NCI-H1436 treated with DMSO at 0.1 percent for 48 hours (cell line): ENCODE measurements at places on chromosomes 4 and X.

GRCh38 chr4:72430050-72430449 lies 139.0 kb downstream of the ADAMTS3 start:
- no peak for DNase-seq

DNA sequence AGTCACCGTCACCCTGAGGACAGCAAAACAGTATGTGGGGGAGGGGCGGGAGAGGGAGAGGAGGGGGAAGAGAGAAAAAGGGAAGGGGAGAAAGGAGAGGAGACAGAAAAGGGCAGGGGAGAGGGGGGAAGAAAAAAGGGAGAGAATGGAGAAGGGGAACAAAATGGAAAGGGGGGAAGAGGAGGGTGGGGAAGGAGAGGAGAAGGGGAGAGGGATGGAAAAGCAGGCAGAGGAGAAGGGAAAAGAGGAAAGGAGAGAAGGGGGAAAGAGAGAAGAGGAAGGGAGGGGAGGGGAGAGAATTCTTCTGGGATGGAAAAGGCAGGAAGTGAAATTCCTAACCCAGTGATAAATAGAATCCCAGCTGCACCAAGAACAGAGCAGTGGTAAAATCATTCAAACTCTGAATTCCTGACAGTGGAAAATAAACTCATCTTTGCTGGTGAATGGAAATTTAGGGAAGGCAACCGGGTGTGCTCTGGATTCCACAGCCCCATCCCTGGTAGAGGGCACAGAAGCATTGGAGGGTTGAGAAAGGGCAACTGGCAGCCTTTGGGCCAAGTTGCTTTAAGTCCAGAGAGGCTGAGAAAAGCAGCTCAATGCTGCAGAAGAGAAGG lies 244.2 kb downstream of the BCOR start:
- DNase-seq: no peak

- no peak for DNase-seq
Observed at GRCh38 chrX:56803850-56804681, 75.0 kb downstream of the NBDY start.

DNA sequence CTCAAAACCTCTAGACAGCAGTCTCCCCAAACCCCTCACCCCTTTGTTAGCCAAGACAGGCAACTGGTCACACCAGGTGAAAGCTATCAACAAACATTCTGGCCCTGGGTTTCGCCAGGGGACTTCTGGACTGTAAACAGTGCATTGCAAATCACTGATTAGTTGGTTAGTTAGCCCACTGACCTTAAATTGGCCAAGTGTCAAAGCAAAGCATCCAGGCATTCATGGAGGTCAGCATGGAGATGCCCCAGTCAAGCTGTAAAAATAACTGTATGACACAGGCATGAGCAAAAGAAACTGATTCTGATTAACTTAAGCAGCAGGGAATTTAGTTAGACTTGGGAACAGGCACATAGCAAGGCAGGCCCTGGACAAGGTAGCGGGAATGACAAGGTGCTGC lies 156.0 kb upstream of the TTC29 start:
- no peak for DNase-seq

- DNase-seq: no peak
Observed at GRCh38 chr4:26368685-26369084, 47.9 kb downstream of the RBPJ start.

DNA sequence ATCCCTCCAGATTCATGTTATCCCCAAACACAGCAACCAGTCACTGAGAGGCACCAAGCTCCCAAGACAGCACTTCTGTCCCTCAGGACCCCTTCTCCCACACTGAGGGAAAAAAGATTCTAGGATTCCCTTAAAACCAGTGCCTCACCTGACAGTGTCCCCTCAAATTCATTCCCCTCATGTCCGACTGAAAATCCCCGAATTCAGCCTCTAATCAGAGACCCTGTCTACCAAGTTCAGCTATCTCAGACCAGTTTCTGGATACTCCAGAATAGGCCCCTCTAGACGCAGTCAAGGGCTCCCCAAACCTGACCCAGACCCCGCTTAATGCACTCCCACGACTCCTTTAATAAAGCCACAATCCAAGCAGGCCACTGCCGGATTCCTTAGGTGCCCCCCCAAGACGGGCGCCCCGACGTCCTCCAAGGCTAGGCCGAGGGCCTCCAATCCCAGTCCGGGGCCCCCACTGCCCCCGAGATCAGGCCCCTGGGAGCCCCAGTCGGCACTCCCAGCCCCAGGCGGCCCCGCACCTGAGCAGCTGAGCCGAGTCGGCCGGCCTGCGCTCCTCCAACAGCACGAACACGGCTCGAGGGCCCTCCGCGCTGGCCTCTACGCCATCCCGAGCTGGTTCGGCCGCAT lies 457 bp downstream of the TFE3 start:
- no peak for DNase-seq
